ENCODE measurements at places on chromosomes 6 and 20. TPM values are rescaled to one million over a fixed set of nuclear protein-coding genes. Genes with fewer than 3 reads are reported as not detected.

ASCC3 gene
- 56.7 TPM for total RNA-seq

ARMC2 gene
- not detected for total RNA-seq

CFAP206 gene
- total RNA-seq = not detected

RBM24 gene
- not detected for total RNA-seq

TRIM40 gene
- total RNA-seq = not detected

SH3BGRL2 gene
- total RNA-seq = 0.35 TPM

TCP11 gene
- not detected for total RNA-seq

SLC22A1 gene
- total RNA-seq = 0.28 TPM

RAE1 gene
- total RNA-seq = 36.1 TPM

- DNase-seq = no peak
Observed at GRCh38 chr20:48403167-48403761, 424.5 kb downstream of the PREX1 start.

- peak; percentile 61 for DNase-seq
Observed at GRCh38 chr6:150894935-150895552, 29.5 kb downstream of the MTHFD1L start.

GRCh38 chr6:95352064-95352795 is 225.1 kb upstream of the MANEA start:
- DNase-seq = no peak

GRCh38 chr6:31744422-31744821 is 4.6 kb downstream of the MSH5 start:
- DNase-seq = no peak

GRCh38 chr20:58970146-58970545 is 10.9 kb upstream of the NELFCD start:
- DNase-seq = no peak

GRCh38 chr6:132286298-132287019 is 114.8 kb downstream of the MOXD1 start:
- no peak for DNase-seq

DNA sequence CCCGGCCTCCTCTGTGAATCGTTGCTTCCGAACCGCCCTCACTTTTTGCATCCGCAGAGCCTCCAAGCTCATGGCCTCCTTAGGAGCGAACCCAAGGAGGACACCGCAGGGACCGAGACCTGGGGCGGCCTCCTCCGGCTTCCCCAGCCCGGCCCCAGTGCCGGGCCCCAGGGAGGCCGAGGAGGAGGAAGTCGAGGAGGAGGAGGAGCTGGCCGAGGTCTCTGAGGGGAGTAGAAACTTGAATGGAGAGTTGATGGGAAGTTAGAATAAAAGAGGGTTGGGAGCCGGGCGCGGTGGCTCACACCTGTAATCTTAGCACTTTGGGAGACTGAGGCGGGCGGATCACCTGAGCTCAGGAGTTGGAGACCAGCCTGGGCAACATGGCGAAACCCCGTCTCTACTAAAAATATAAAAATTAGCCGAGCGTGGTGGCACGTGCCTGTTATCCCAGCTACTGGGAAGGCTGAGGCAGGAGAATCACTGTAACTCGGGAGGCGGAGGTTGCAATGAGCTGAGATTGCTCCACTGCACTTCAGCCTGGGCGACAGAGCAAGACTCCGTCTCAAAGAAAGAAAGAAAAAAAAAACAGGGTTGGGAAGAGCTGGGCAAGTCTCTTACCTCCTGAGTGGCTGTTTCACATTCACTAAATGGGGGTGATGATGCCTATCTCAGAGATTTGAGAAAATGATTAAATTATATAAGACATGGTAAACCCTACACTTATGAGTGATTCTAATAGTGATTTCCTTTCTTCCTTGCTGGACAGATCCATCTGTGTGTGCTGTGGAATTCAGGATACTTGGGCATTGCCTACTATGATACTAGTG is 805 bp downstream of the MSH5 start:
- no peak for DNase-seq

- DNase-seq = no peak
Observed at GRCh38 chr6:76843054-76843822, 620.1 kb downstream of the HTR1B start.

- DNase-seq = no peak
Observed at GRCh38 chr6:70343313-70343712, 40.4 kb upstream of the COL9A1 start.

DNA sequence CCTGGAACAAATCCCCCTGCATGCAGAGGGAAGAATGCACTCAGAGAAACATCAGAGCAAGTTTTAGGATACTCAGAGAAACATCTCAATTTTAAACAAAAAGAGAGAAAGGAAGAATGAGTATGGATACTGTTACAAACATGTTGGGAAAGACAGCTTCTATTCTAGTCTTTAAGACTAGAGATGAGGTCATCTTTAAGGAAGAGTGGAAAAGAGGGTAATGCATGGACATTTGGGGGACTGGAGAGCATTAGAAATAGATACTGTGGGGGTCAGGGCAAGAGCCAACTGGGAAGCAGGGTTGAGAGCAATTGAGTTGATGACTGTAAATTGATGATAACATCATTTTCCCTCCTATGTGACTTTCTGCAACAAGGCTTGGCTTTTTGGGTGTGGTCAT is 431.2 kb downstream of the CDH26 start:
- DNase-seq = no peak

DNA sequence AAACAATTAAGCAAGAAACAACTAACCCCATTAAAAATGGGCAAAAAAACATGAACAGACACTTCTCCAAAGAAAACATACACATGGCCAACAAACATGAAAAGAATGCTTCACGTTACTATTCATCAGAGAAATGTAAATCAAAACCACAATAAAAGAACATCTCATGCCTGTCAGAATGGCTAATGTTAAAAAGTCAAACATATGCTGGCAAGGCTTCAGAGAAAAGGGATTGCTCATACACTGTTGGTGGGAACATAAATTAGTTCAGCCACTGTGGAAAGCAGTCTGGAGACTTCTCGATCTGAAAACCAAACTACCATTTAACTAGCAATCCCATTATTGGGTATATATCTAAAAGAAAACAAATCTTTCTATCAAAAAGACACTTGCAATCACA is 217.5 kb downstream of the TINAG start:
- no peak for DNase-seq

DNA sequence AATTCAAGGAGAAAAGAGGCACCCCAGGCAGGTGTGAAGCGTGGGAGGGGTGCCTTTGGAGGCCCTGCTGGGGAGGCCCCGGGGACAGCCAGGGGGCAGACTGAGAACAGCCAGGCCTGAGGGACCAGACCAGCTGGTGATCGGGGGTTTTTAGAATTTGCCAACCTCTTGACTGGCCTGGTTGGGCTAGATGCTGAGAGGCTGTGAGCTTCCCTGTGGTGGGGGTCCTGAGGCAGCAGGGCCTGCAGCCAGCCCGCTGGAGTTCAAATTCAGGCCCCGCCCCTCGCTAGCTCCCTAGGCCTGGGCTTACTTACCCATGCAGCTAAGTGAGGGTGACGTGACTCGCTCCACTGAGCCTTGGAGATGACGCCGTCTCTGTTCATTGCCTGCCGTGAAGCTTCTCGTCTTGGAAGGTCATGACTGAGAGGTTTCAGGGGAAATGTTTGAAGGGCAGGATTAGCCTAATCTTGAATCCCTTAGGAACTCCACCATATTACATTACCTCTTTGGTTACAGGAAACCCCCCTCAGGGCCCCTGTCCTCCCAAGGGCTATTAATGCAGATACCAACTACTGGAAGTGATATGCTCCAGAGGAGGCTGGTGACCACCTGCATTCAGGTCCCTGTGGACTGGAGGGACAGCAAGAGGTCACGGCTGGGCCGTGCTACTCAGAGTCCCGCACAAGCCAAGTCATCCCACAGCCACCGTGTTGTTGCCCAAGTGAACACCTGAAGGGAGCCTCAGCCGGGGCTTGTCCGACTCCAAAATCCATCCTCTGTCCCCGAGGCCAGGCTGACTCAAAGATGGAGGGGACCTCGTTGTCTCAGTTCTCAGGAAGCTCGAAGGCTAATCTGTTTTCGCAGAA is 73.9 kb upstream of the DUSP22 start:
- peak; percentile 83 for DNase-seq

DNA sequence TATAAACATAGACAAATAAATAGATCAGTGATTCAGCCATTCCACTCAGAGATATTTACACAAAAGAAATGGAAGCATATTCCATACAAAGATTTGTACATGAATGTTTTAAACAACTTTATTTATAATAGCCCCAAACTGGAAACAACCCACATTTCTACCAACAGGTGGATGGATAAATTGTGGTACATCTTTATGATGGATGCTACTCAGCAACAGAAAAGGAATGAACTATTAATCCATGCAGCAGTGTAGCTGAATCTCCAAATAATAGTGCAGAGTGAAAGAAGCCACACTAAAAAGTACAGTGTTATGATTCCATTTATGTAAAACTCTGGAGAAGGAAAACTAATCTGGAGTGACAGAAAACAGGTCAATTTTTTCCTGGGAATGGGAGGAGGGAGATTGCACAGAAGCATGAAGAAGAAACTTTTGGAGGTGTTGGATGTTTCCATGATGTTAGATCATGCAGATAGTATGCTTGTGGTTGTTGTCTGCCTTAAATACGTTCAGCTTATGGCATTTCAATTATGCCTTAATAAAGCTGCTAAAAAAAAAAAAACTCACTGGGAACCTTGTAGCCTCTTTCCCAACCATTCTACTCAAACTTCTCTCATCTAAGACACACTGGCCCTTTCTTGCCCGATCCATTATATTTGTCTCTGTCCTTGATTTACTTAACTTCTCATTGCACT is 100.9 kb downstream of the PPP1R14C start:
- no peak for DNase-seq

GRCh38 chr20:58623579-58624473 is 27.3 kb upstream of the STX16 start:
- DNase-seq = no peak

DNA sequence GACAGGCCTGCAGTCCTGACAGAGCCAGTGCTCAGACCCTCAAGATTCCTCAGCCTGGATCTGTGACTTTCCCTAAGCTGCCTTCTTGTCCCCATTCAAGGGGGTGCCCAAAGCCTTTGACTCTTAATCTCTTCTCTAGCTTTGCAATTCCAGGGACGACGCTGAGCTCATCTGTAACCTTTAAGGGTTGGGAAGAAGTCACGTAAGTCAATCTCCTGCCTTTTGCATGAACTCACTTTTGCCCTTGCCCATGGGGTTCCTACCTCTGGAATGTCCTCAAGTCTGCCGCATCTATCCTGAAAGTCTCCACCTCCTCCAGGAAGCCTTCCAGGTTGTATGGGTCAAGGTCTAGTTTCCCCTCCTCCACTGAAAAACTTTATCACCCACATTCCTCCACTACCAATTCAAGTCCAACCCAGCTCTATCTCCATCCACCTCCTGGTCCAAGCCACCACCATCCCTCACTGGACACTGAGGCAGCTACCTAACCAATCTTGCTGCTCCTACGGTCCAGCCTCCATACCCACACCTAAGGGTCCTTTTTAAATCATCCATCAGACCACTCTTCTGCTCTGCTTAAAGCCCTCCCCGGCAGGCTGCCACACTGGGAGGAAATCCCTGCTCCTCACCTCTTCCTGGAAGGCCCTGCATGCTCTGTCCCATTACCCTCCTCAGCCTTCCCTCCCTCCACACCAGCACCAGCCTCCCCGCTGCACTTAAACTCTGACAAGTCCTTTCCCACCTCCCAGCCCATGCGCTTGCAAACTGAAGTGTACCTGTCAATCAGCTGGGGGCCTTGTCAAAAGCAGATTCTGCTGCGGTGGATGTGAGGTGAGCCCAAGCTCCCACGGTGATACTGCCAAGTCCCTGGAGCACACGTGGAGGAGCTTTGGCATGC is 29.7 kb downstream of the PREX1 start:
- DNase-seq = no peak

DNA sequence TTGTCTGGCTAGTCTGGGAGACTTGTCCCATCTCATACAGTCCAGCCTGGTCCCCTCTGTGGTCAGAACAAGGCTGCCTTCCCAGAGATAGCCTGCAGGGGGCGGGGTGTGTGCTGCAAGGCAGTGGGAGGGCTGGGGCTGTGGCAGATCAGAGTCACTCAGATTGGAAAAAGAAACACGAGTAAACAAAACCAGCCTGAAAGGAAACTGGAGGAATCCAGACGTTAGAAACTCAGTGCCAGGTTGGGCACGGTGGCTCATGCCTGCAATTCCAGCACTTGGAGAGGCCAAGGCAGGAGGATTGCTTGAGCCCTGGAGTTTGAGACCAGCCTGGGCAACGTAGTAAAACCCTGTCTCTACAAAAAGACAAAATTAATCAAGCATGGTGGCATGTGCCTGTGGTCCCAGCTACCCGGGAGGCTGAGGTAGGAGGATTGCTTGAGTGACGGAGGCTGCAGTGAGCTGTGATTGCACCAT is 20.2 kb downstream of the LEMD2 start:
- no peak for DNase-seq

DNA sequence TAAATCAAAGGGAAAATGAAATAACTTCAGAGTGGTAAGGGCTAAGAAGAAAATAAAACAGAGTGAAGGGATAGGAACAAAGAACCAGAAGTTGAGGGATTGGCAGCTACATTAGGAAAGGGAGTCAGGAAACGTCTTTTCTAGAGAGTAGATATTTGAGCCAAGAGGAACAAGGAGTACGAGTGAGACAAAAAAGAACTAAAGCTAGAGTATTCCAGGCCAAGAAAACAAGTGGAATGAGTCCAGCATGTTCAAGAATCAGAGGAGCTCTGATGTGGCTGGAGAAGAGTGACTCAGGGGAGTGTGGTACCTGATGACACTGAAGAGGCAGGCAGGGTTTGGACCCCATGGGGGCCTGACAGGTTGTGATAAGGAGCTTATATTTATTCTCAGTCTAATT is 66.3 kb downstream of the CEP162 start:
- no peak for DNase-seq

GRCh38 chr6:32991972-32992371 is 17.4 kb downstream of the HLA-DOA start:
- no peak for DNase-seq

GRCh38 chr6:148548749-148549140 is 198.1 kb upstream of the UST start:
- DNase-seq = no peak

GRCh38 chr6:77462359-77463307 is 658 bp downstream of the HTR1B start:
- no peak for DNase-seq

DNA sequence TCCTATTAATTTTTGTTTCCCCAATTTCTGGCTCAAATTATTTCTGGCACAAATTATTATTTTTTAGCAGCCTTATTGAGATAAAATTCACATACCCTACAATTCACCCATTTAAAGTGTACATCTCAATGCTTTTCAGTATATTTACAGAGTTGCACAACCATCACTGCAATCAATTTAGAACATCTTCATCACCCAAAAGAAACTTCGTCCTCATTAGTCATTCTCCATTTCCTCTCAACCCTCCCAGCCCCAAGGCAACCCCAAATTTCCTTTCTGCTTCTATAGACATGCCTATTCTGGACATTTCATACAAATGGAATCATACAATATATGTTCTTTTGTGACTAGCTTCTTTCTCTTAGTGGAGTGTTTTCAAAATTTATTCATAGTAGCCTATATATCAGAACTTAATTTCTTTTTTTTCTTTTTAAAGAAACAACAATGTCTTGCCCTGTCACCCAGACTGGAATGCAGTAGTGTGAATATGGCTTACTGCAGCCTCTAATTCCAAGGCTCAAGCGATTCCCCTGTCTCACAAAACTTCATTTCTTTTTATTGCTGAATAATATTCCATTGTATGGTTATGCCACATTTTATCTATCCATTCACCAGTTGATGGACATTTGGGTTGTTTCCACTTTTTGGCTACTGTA is 84.5 kb downstream of the DNAH8 start:
- no peak for DNase-seq

GRCh38 chr20:4962241-4962855 is 39.0 kb downstream of the SLC23A2 start:
- no peak for DNase-seq

- DNase-seq = no peak
Observed at GRCh38 chr6:40192516-40192915, 258.3 kb upstream of the MOCS1 start.

- DNase-seq = no peak
Observed at GRCh38 chr6:161417717-161418462, 144.0 kb upstream of the AGPAT4 start.
